ENCODE measurements at places on chromosomes 12 and 14.
A peak's percentile ranks its signal among the peaks of the same experiment; 100 is the strongest.

DNA sequence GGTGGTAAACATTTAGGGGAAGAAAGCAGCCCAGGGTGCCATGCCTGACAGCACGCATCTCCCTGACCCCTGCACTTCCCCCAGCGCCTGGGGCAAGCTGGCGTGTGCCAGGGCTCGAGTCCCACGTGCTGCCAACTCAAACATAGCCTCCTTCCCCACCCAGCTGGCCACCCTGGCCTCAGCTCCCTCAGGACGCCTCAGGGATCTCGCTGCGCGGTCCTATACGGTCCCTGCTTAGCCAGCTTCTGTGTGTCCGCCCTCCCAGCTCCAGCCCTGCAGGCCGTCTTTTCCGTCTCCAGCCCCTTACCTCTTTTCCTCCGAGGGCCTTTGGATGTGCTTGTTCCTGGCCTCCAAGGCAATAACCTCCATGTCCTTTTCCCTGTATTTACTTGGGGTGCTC lies 71.0 kb downstream of the TESC start:
- DNase-seq: no peak

GRCh38 chr12:66272650-66273049 lies 29.6 kb upstream of the HELB start:
- DNase-seq: no peak

- DNase-seq: no peak
Measured at GRCh38 chr12:49784756-49785409, 43.3 kb downstream of the NCKAP5L start.

GRCh38 chr14:103108749-103109207 lies 14.3 kb downstream of the EXOC3L4 start:
- peak; percentile 15 for DNase-seq

- peak; percentile 6 for DNase-seq
Measured at GRCh38 chr12:57389033-57389432, 41.8 kb downstream of the R3HDM2 start.

DNA sequence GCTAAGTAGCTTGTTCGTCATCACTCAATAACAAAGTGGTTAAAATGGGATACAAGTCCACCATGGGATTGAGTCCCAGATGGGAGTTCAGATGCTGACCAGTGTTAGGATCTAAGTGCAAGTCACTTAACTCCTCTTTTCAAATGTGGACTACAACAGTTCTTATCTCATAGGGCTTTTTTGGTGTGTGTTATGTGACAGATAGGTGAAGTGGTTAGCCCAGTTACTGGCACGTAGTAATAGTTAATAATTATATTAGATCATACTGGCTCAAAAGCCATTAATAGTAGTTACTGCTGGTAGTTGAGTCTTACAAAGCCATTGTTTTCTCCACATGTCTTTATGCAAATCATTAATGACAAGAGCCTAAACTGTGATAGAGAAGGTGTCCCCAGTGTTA lies 73.2 kb downstream of the RCOR1 start:
- no peak for DNase-seq

DNA sequence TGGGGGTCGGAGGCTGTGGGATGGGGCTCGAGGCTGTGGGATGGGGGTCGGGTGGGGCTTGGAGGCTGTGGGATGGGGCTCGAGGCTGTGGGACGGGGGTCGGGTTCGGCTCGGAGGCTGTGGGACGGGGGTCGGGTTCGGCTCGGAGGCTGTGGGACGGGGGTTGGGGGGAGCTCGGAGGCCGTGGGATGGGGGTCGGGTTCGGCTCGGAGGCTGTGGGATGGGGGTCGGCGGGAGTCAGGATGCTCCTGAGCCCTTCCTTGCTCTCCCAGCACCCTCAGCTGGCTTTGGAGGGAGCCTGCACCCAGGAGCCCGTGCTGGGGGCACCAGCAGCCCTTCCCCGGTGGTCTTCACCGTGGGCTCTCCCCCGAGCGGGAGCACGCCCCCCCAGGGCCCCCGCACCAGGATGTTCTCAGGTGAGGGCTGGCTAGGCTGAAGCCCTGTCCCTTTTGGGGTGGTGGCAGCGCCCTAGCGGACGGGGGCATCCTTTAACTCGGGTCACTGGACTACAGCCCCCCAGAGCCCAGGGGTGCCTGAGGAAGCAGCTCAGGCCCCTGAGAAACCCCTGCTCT lies 11.9 kb upstream of the PUS1 start:
- DNase-seq: no peak

DNA sequence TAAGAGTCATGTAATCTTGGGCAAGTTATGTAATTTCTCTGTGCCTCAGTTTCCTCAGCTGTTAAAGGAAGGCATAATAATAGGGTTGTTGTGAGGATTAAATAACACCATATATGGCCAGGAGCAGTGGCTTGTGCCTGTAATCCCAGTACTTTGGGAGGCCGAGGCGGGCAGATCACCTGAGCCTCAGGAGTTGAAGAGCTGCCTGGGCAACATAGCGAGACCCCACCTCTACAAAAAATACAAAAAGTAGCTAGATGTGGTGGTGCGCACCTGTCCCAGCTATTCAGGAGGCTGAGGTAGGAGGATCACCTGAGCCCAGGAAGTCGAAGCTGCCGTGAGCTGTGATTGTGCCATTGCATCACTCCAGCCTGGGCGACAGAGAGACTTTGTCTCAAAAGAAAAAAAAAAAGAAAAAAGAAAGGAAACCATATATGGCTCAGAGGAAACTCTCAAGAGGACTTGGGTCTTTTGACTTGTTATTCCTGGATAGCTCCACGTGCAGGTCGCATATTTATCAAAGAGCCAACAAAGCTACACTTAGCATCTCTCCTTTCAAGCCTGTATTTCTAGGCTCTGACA lies 6.9 kb downstream of the GPRC5A start:
- DNase-seq: no peak

- no peak for DNase-seq
Measured at GRCh38 chr14:40123816-40124215, 691.6 kb upstream of the FBXO33 start.

DNA sequence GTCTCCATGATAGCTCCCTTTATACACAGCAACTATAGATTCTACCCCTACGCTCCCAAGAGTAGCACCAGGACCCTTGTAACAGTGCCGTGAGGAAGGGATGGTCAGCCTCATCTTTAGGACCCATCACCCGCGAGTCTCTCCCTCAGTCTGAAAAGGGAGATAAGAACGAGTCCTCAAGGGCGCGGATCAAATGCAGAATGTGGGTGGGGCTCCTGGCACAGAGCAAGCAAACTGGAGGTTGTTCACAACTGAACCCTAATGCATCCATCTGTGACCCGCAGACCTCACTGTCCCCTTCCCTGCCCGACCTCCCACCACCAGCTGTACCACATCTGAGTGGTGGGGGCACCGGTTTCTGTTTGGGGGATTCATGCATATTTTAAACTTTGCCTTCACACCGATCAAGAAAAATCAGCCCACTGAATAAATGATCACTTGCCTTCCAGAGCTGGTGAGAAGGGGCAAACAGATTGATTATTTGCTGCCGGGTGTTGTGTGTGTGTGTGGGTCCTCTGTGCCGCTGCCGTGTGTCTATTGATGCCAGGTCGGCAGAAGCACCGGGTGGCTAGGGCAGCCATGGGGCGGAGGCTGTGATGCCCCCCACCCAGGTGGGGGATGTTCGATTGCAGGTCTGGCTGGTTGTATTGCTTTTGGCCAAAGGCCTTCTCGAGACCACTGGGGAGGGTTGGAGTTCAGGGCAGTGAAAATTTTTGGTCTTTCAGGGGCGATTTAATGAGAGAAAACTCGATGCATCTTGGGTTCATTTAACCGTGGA lies 35.7 kb upstream of the BEGAIN start:
- no peak for DNase-seq

DNA sequence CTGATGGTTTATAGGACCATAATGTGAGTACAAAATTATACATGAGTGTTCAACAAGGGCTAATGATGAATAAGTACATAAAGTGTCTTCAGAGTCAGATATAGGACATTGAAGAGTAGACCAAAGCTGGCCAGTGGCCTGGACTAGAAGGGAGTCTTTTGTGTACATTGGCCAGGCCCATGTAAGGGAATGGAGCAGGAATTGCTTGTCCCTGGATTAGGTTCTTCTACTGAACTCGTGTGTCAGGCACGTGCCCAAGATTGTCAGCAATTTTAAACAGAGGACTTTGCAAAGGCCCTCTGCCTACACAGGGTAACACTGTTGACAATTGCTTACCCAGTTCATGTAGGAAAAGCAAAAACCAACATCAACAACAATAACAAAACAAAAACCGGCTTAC lies 196.0 kb upstream of the SEL1L start:
- DNase-seq: no peak

GRCh38 chr14:23089498-23090253 lies 5.3 kb downstream of the ACIN1 start:
- DNase-seq: no peak

DNA sequence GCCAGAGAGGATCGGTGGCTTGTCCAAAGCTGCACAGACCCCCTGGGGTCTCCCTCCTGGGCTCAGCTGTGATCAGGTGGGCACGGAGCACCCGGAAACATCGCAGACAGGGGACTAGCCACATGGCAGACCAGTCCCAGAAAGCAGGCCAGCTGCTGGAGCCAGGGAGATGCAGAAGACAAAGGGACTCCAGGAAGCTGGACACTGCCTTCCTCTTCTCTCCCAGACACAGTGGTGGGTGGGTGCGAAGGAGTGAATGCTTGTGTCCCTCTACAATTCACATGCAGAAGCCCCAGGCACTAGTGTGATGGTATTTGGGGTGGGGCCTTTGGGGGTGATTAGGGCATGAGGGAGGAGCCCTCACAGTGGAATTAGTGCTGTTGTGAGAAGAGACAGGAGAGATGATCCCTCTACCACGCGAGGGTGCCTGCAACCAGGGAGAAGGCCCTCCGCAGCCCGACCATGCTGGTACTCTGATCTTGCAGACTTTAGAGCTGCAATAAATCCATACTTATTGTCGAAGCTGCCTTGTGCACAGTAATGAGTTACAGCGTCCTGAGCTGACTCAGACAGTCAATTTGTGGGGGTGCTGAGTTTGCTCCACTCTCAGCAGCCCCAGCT lies 95.2 kb downstream of the CALM1 start:
- DNase-seq: no peak

- DNase-seq: no peak
Measured at GRCh38 chr14:75370416-75371205, 57.2 kb upstream of the JDP2 start.

DNA sequence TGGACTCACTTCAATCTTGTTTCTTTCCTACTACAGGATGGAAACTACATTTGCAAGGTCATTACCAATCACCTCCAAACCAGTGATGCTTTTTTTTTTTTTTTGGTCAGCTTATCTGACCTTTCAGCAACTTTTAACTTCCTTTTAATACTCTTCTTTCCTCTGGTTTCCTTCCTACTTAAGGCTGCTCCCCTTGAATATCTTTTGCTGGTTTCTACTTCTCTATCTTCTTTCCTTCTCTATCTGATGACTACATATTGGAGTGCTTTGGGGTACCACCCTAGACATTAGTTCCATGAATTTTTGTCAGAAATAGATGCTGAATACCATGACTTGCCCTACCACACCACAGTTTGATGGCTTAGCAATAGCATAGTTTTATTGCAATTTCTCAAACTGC lies 197.7 kb upstream of the DDHD1 start:
- no peak for DNase-seq

GRCh38 chr12:124393414-124393790 lies 98.5 kb downstream of the RFLNA start:
- no peak for DNase-seq

DNA sequence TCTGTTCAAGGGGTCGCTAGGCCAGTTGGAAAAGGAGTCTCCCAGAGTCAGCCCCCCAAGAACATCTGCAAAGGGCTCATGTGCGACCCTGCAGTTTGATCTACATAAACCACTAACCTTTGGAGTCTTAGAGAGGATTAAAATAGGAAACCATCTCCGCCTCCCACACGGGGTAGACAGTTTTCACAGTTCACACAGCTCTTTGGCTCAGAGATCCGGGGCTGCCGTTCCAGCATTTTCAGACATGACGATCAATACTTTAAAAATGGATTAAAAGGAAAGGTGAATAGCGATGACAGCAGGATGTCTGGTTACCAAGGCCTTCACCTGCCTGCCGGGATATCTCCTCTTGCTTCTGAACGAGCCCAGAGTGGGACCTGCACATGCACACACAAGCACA lies 59.8 kb upstream of the BCL11B start:
- no peak for DNase-seq

DNA sequence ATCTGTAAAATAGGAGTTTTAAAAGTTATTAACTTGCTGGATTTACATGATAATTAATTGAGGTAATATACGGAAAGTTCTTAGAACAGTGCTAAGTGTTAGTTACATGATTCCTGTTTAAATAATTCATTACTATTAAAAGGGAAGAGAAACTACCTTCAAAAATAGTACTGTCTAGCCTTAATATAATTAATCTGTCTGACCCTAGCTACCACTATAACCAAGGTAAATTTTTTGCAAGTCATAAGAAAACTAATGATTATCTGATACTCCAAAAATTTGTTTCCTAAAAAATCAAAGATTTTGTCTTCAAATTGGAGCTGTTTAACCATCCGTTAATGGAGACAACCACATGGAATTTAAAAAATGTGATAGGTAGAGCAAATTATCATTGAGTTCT lies 294.3 kb upstream of the FBXO33 start:
- no peak for DNase-seq

DNA sequence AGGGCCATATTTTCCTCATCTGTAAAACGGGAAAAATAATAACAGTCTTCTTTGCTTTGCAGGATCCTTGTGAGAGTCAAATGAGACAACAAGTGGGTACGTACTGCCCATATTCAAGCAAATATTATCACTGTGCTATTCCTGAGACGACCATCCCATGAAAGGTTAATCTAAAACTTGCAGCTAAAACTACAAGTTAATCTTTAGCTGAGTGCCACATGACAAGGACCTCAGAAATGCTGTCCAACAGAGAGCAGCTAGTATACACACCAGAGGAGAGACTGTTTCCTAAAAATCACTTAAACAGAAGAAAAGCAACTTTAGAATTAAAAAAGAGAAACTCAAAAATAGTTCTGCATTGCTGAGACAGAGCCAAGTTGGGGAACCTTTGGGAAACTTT lies 162.7 kb upstream of the TMTC2 start:
- no peak for DNase-seq

- DNase-seq: no peak
Measured at GRCh38 chr12:119019166-119019565, 37.8 kb downstream of the SRRM4 start.

GRCh38 chr12:67468549-67469245 lies 179.8 kb upstream of the DYRK2 start:
- no peak for DNase-seq

DNA sequence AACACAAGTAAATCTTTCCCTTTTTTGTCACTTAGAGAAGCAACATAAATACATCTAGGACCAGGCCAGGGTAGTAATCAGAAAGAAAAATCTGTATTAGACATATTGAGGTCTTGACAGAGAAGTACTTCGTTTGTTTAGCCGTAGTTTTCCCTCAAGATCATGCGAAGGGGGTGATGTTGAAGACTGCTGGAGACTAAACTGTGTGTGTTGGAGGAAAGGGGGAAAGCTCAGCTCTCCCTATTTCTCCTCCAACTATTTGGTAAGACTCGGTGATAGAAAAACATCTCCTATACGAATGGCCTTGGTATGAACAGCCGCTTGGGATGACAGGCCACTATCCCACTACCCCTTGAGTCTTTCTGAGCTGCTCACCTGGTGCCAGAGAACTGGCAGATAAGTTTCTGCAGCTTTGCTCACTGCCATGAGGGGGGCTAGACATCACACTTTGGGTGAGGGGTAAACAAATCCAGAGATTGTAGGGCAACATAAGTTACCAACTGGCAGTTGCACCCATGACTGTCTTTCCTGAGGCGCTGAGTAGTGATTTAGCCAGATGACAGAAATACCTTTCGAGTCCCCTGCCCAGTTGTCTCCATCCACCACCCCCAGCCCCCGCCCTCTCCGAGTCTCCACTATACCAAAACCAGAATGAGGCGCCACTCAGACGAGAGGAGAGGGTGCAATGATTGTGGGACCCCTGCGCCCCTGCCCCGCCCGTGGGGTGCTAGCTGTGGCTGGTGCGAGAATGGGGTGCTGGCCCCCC lies 685 bp downstream of the VAMP1 start:
- DNase-seq: no peak

GRCh38 chr12:122058549-122059149 lies 19.9 kb upstream of the MLXIP start:
- no peak for DNase-seq
